ENCODE measurements at places on chromosomes 13 and 19. TPM values are rescaled to one million over a fixed set of nuclear protein-coding genes. Genes with fewer than 3 reads are reported as not detected.

SCEL gene
- not detected for total RNA-seq

GIPC3 gene
- total RNA-seq: 2.0 TPM

DNA sequence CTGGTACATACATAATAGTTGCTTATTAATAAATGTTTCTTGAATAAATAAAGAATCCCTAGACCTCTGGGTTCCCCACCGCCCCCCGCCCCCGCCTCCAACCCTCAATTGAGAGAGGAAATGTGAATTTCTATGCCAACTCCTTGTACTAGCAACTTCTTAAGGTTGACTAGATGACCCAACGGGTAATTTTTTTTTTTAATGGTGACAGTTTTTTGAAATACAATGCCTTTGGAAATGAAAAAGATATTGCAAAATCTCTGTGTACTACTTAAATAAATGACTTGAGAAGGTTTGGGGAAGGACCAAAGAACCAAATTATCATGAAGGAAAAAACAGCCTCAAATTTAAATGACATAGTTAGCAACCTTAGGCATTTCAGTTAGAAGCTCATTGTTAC lies 640.3 kb downstream of the TBC1D4 start:
- H3K36me3 ChIP-seq: no peaks in the 10 kb centered on the region
- no peaks in the 10 kb centered on the region for H3K27me3 ChIP-seq
- H3K4me1 ChIP-seq: no peaks in the 10 kb centered on the region
- H3K27ac ChIP-seq: no peak overlapping the region
- no peak for DNase-seq

DNA sequence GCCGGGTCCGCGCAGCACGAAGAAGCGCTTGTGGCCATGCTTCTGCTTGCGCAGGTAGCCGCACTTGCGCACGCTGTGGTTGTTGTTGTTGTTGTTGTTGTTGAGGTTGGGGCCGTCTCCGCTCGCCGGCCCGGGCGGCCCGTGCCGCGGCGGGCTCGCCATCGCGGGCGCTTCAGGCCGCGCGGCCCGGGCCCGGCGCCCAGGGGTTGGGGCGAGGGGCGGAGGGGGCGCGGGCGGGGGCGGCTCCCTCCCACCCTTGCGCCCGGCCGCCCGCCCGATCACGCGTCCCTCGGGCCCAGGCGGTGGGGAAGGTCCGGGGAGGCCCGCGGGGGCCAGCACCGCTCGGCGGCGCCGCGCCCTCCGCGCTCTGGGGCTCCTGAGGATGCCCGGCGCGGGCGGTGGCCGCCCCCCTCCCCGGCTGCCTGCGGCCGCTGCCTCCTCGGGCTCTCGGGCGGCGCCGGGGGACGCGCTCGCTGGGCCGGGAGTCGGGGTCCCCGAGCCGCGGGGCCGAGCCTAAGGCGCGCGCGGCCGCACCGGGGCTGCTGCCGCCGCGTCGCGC lies 412 bp downstream of the IRS2 start:
- no peaks in the 10 kb centered on the region for H3K27me3 ChIP-seq
- peak overlapping the region; percentile 95 for H3K4me3 ChIP-seq
- H3K36me3 ChIP-seq: peaks cover 23% of the 10 kb centered on the region
- peak overlapping the region; percentile 77 for H3K27ac ChIP-seq

DNA sequence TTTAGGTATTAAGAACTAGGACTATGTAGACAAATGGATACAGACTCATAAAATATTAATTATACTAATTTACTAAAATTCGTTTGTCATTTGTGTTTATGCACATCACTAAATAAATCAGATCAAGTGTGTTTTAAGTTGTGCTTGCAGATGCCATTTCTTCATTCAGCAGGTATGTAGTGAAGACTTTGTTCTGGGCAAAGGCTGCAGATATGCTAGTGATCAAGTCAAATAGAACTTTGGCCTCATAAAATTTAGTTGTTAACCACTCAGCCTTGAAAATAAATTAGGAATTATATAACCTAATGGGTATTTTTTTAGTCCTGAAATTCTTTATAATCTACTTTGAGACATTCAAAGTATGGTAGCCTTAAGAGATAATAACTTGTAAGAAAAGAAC lies 80.4 kb upstream of the TRPC4 start:
- no peaks in the 10 kb centered on the region for H3K4me1 ChIP-seq
- no peak for DNase-seq
- no peak overlapping the region for H3K4me3 ChIP-seq
- H3K36me3 ChIP-seq: no peaks in the 10 kb centered on the region

DNA sequence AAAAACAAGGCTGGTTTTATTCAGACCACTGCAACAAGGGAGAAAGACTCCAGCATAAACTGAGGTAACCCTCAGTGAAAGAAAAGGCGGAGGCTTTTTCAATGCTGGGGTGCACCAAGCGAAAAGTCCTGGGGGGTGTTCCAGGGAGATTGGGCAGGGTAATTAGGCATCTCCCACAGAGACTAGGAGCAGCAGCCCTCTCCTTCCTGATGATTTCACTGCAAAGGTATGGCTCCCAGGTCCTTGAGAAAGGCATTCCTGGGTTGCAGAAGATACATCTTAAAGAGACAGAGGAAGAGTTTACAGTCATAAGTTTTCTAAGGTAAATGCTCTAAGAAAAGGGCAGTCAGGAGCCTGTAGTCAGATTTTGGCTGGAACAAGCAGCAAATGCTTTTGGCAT lies 412.0 kb downstream of the FOXO1 start:
- H3K4me1 ChIP-seq: peaks cover 22% of the 10 kb centered on the region
- H3K27me3 ChIP-seq: no peaks in the 10 kb centered on the region
- DNase-seq: no peak
- H3K4me3 ChIP-seq: no peak overlapping the region

DNA sequence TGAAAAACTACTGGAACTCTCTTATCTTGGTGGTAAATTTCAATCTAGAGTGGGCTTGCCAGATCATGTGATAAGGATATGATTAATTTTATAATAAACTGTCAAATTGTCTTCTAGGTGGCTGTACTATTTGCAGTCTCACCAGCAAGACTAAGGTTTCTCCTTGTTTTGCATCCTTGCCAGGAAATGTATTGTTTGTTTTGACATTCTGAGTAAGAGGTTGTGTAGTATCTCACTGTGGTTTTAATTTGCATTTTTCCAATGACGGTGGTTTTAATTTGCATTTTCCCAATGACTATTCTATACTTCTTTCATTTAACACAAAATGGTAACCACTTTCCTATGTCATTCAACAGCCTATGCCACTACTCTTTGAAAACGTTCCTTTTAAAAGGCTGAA lies 2.0 kb downstream of the CAB39L start:
- no peaks in the 10 kb centered on the region for H3K27me3 ChIP-seq
- H3K27ac ChIP-seq: no peak overlapping the region
- H3K36me3 ChIP-seq: no peaks in the 10 kb centered on the region
- H3K4me1 ChIP-seq: peaks cover 26% of the 10 kb centered on the region
- H3K4me3 ChIP-seq: no peak overlapping the region

- no peaks in the 10 kb centered on the region for H3K36me3 ChIP-seq
- peak overlapping the region; percentile 99 for H3K27ac ChIP-seq
- H3K4me3 ChIP-seq: peak overlapping the region; percentile 99
- H3K27me3 ChIP-seq: no peaks in the 10 kb centered on the region
These were observed 1.0 kb upstream of the U2AF2 start for GRCh38 chr19:55653651-55654322.

GRCh38 chr13:24450530-24450929 lies 62.0 kb downstream of the PARP4 start:
- peaks cover 59% of the 10 kb centered on the region for H3K36me3 ChIP-seq
- no peak for DNase-seq
- no peak overlapping the region for H3K4me3 ChIP-seq
- H3K27ac ChIP-seq: no peak overlapping the region
- H3K4me1 ChIP-seq: no peaks in the 10 kb centered on the region

Measured in heart left ventricle (tissue), 16 donors.